Cerebellar nuclear complex (tissue), 1 donor: ENCODE measurements at places on chromosomes 3 and 15.

- DNase-seq, result no peak
Observed at GRCh38 chr3:103786296-103786695, 1351.5 kb downstream of the ZPLD1 start.

DNA sequence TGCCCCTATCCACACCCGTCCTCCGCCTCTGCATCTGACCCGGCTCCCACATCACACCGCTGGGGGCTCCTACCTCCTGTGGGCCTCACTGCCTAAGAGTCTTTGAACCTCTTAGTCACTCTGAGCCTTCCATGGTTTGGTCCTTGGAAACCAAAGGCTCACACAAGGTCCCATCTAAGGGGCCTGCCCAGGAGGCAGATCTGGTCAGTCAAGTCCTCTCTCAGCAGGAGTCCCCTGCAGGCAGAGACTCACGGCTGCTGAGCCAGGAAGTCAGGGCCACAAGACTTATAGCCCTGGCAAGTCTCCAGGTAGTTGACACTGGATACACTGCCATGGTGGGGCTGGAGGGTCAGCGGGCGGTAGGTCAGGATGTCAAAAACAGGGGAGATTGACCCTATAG, 31.2 kb upstream of the ALDH1L1 start:
- DNase-seq, result no peak

DNA sequence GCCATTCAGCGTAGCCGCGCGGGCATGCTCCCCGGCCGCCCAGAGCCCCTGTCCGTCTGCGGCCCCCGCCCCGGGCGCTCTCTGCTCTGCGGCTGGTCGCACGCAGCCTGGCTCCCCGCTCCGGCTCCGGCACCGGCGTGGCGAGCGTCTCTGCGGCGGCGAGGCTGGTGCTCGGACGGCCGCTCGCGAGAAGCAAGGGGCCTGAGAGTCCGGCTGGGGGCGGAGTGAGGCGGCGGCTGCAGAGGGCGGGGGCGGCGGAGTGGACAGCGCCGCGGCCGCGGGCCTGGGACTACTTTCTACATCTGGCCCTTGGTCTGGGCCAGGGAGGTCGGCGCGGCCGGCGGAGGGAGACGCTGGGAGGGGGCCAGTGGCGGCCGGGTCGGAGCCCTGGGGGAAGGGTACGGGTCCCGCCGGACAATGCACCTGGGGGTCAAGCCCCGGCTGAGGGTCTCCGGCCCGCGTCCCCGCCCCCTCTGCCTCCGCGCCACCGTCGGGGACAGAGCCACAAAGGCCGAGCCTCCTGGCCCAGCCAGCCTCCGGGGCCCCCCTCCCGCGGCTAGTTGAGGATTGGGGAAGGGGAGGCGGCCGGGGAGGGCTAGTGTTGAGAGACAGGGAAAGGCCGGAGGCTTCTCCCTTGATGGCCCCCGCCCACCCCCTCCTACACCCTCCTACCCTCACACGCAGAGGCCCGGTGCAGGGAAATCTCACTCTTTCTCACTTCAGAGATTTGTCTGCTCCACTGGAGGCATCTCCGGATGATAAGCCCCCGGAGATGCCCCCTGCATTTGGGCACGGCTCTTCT, at the start of gene PRTG:
Gene PRTG (minus strand): TSS at position 226 of the 802 bp plus-strand sequence. CDS start 221 bp downstream, at position 5.
- DNase-seq, result no peak

GRCh38 chr15:88680241-88681001, 41.6 kb downstream of the ISG20 start:
- DNase-seq, result no peak

DNA sequence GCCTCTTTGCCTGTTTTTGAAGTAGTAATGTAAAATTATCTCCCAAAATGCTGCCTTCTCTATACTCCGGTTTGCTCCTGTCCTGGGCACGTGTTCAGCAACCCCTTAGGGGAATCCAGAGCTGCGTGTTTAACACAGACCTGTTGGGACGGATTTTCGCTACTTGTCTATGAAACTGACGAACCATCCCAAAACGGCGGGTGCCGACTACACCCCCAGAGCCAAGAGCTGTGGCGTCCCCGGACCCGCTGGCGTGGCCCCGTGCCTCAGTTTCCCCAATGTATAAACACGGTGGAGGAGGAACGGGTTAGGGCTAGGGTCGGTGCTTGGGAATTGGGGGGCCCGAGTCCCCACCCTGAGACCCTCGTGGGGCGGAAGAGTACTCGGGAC, 473 bp downstream of the FHIT start:
- no peak for DNase-seq

DNA sequence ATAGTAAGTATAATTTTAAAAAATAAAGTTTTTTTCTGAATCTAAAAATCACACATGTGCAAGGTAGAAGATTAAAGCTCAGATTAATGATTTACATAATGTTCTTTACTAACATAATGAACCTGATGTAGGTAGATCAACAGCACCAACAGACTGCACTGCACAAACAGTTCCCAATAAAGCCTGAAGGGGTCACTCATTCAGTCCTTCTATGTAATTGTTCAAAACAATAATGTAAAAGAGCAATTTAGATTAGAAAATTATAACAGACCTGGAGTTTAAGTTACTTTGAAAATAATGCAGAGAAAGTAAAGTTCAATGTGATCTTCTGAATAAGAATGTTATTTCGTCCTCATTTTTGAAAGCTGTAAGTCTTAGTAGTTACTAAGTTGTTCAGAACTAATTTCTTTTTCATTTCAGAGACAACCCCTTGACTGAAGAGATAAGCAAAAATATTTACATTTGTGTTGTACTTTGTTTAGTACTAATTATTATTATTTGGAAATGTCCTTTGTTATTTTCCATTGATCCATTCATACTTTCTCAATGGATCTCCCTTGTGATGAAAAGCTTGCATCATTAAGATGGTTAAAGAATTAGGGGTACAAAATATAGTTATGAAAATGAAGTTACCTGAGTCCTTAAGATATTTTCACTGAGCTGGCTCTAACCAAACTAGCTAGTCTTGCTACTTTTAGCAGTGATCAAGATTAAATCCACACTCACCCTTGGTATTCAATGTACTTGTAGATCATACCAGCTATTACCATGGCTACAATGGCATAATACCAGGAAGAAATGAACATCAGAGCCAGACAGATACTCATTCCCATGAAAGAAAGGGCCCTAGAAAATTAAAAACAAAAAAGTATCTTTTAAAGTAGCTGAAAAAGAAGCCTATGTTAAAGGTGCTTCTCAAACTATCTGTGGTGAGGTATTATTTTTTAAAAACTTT, 16.8 kb downstream of the EMC4 start:
- DNase-seq, result no peak

DNA sequence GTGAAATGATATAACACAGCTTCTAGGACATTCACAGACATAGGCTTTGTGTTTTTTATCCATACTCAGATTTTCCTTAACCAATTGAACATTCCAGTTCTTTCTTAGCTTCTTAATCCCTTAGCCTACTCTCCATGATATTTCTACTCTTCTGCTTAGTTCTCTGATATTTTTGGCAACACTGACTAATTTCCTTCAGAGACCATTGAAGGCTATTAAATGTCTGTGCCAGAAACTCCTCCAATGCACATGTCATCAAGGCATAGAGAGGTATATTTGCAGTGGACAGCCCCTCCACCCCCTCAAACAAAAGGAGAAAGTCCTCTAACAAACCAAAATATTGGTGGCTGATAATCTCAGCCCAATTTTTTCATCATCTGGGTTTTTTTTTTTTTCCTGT, 105.9 kb upstream of the TSC22D2 start:
- DNase-seq, result no peak

- DNase-seq, result no peak
Observed at GRCh38 chr3:168061332-168061996, 34.3 kb downstream of the GOLIM4 start.

- DNase-seq, result no peak
Observed at GRCh38 chr3:74267131-74267530, 347.3 kb downstream of the CNTN3 start.

- DNase-seq, result no peak
Observed at GRCh38 chr15:33045066-33045810, 149.3 kb downstream of the FMN1 start.

DNA sequence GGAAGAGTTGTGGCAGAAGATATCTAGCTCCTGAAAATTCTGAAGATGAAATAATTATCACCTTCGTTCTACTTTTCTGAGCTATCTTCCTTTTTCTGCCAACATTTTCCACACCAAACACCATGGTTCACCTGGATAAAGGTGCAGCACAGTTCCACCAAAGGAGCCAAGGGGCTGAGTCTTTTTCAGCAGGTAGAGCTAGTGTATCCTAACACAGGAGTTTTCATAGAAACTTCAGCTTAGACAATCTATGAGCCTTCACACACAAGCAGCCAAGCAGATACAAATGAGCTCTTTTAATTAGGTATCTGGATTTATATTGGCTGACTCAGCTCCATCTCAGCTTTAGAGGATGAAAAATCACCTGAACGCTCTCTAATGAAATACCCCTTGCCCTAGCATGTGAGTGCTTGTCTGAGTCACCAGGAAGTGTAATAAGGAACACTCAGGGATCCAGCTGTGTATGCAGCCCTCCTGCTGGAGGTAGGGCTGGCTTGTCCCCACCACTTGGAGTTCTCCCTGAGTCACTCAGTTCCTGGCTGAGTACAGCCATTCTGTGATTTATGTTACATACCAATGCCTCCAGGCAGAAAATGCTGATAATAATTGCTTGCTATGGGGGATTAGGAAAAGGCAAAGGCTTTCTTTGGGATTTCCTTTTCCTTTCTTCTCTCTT, 385.7 kb downstream of the LSAMP start:
- DNase-seq, result no peak

GRCh38 chr3:5633960-5634359, 446.5 kb downstream of the EDEM1 start:
- DNase-seq, result no peak

- no peak for DNase-seq
Observed at GRCh38 chr3:33624756-33625155, 93.3 kb downstream of the CLASP2 start.

- DNase-seq, result no peak
Observed at GRCh38 chr3:15011174-15011573, 53.9 kb downstream of the MRPS25 start.
